Kidney epithelial cell (primary cell): ENCODE measurements at places on chromosomes 4 and X. TPM values are rescaled to one million over a fixed set of nuclear protein-coding genes. Genes with fewer than 3 reads are reported as not detected.

GRCh38 chrX:74514384-74514783 is 93.1 kb downstream of the SLC16A2 start:
- DNase-seq: no peak

- no peak for DNase-seq
Observed at GRCh38 chr4:76931576-76932276, 17.8 kb upstream of the SEPTIN11 start.

DNA sequence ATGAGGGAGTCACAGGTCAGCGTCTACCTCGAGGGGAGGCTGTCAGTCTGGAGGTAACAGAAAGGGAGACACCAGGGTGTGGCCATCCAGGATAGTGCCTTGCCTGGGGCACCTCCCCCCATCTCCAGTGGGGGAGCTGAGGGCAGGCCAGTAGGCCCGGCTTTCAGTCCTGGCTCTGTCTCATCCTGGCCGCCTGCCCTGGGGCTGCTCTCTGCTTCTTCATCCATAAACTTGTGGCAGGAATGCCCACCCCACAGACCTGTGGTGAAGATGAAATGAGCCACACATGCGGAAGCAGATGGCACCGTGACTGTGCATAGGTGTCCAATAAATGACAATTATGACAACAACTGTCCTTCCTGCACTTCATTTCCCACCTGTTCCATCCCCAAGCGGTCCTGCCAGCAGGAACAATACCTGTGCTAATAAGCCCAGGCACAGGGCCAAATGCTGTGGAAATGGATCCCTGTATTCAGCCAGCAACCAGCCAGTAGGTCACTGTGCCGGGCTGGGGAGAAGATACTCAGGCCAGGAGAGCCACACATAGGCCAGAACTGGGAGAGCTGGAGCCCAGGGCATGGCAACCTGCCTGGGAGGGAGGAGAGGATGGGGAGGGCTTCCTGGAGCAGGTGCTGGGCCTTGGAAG is 30.2 kb downstream of the TRO start:
- DNase-seq: no peak

GRCh38 chrX:51837921-51838320 is 55.5 kb upstream of the MAGED1 start:
- DNase-seq: no peak

Gene SLITRK4
- total RNA-seq: 3.4 and 5.1 TPM in 2 replicates

Gene MAGEC3
- not detected in 2 replicates for total RNA-seq

DNA sequence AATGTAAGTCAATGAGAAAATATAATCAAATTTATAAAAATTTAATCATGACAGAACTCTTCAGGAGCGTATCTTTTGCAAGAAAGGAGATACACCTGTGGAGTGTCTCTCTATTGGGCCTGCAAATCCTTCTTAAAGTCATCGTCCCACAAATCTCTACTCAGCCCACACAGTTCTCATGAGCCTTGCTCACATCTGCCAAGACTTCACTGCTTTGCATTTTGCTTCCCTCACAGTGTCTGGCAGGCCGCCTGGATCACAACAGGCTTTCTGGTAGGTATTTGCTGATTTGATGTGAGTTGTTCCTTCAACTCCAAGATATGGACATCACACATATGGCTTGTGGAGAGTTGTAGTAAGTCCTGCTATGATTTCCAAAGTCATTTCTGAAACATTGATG is 183.1 kb upstream of the ARX start:
- no peak for DNase-seq

Gene NUP62CL
- 1.6 and 1.8 TPM in 2 replicates for total RNA-seq

Gene EPGN
- 5.2 and 7.5 TPM in 2 replicates for total RNA-seq

GRCh38 chrX:122943918-122944317 is 240.2 kb upstream of the GRIA3 start:
- DNase-seq: peak; percentile 4

Gene SCML2
- total RNA-seq: 1.2 and 1.5 TPM in 2 replicates

DNA sequence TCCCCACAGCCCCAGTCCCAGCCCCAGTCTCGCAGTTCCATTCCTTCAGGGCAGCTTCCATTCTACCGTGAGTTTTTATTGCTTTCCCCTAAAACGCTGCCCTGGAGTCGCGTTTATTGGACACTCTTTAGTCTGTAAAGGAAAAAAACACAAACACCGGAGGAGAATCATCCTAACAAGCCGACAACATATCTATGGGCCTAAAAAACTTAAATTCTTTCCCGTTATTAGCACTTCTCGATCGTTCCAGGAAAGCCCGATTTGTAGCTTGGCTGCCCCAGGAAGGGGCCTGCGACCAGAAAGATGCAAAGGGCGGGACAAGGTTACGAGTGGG is 178.5 kb downstream of the CBR4 start:
- no peak for DNase-seq

- DNase-seq: no peak
Observed at GRCh38 chr4:85886665-85887064, 411.7 kb downstream of the ARHGAP24 start.

DNA sequence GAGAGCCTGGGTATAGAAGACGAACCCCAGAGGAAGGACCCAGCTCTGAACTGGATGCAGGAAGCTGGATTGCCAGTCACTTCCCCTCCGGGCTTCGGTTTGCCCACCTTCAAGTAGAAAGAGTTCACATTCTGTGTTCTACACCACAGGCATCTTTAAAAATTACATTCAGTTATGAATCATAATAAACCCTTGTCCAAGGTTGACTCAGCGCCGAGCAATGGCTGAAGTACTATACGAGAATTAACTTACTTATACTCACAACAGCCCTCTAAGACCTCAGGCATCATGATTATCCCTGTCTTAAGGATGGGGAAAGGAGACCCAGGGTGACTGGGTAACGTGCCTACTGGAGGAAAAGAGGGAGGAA is 72.5 kb downstream of the EVC2 start:
- no peak for DNase-seq

DNA sequence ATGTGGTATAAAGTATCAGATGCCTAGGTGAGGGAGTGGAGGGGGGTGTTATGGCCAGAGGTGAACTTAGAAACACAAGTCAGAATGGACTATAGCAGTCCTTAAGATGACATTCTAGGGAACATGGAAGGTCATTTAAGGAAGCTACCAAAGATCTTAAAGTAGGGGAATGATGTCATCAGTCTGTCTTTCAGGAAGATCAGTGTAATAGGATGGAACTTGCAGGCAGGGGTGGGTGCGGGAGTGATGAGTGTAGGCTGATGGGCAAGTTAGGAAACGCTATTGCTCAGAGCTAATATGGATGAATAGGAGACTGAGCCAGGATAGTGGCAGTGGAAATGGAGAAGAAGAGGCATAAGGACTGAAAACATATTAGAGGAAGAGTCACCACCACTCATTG is 27.5 kb upstream of the CWH43 start:
- no peak for DNase-seq

- no peak for DNase-seq
Observed at GRCh38 chrX:115378471-115378870, 89.0 kb downstream of the LUZP4 start.

GRCh38 chr4:103197765-103198110 is 405 bp downstream of the CENPE start:
- no peak for DNase-seq

DNA sequence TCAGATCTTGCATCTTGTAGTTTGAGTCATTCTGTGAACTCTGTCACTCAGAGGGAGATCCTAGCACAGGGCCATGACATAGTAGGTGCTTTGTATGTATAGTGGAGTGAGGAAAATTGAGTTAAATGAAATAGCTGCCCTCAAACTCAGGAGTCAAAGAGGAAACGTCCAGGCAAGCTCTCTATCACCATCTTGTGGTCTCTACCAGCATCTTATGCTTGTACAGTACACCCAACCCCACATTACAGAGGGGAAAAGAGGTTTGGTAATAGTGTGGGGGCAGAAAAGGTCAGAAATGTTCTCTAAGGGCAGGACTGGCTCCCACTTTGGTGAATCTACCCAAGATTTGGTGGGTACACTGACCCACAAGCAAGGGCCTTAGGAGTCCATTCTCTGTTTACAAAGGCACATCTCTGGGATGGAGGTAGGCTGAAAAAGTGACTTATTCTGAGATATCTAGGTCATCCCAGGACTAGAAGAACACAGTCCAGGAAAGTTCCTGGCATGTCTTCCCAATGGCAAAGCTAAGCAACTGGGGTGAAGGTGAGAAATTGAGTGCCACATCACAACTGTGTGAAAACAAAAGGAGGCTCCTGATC is 131.8 kb downstream of the OR13H1 start:
- no peak for DNase-seq
